ENCODE measurements at places on chromosomes 13 and 19. TPM values are rescaled to one million over a fixed set of nuclear protein-coding genes. Genes with fewer than 3 reads are reported as not detected.

EID2 gene
- 16.6 TPM for total RNA-seq

ZNF208 gene
- 0.49 TPM for total RNA-seq

KRTDAP gene
- 58.3 TPM for total RNA-seq

TNNI3 gene
- not detected for total RNA-seq

CAMSAP3 gene
- total RNA-seq, result 12.6 TPM

PODNL1 gene
- 7.2 TPM for total RNA-seq

RHPN2 gene
- total RNA-seq, result 13.1 TPM

ZNF99 gene
- not detected for total RNA-seq

POU2F2 gene
- 1.1 TPM for total RNA-seq

MAP2K2 gene
- total RNA-seq, result 165 TPM

LGALS4 gene
- 0.35 TPM for total RNA-seq

ZNF382 gene
- 0.78 TPM for total RNA-seq

FUT3 gene
- total RNA-seq, result 15.4 TPM

PDE4A gene
- total RNA-seq, result 0.71 TPM

VAV1 gene
- total RNA-seq, result 2.3 TPM
